Activated CD4-positive, alpha-beta T cell treated with anti-CD3 and anti-CD28 coated beads for 24 hours (primary cell): ENCODE measurements at places on chromosomes 2 and 18.

- DNase-seq, result no peak
Measured at GRCh38 chr2:120494446-120494845, 148.5 kb downstream of the INHBB start.

DNA sequence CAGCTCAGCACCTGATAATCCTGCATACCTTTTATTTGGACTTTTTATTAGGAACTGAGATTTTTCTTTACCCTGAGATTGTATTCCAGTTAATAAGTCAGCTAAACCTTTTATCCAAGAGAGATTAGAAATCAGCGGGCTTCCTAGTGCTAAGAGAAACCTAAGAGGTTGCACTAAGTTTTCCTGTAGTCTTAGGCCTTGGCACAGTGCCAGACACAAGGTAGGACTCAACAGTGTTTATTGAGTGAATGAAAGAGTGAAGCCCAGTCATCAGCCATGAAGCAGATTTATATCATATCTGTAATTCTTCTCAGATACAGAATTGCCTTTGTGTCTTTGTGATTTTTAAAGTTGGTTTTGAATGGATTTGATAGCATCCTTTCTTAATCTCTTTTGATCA, 13.6 kb downstream of the OTX1 start:
- DNase-seq, result no peak

- DNase-seq, result no peak
Measured at GRCh38 chr18:41206341-41206830, 748.6 kb upstream of the PIK3C3 start.

DNA sequence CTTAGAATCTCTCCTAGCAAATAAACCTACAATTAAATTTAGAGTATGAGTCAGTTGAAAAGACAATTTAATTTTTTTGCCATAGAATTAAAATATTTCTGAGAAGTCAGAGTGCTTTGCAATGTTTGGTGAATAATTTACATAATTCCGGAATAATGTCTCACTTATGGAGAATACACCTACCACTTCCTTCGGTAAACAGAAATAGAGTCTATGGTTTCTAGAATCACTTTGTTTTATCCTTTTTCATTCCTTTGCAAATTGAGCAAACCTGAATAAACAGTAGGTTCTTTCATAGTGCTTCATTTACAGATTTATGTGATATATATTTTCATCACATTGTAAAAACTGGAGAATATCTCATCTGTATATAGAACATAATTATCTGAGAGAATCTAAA, 211.7 kb downstream of the PMAIP1 start:
- no peak for DNase-seq

- DNase-seq, result no peak
Measured at GRCh38 chr2:96608469-96609455, 29.4 kb downstream of the KANSL3 start.

- no peak for DNase-seq
Measured at GRCh38 chr2:85524336-85524908, 14.5 kb upstream of the MAT2A start.

DNA sequence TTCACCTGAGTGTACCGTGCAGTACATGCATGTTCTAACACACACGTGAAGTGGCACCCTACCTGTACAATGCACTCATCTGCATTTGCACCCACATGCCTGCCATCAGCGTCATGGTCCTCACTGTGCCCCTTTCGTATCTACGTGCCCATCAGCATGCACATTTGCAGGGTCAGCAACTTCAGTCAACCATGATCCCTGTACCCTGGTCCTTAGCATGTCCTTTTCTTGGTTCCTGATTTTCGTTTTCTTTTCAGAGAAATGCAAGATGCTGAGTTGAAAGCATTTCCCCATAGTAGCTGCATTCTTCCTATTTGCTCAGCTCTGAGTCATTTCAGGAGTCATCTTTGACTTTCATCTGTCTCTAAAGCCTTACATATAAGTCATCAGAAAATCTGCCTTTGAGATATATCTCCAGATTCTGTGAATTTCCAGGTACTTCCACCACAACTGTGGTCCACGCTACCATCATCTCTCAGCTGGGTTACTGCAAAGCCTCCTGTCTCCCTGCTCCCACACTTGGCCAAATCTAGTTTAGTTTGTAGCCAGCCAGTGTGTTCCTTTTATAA, 14.7 kb upstream of the PUM2 start:
- no peak for DNase-seq

- DNase-seq, result no peak
Measured at GRCh38 chr18:9960258-9960904, 46.6 kb downstream of the VAPA start.

DNA sequence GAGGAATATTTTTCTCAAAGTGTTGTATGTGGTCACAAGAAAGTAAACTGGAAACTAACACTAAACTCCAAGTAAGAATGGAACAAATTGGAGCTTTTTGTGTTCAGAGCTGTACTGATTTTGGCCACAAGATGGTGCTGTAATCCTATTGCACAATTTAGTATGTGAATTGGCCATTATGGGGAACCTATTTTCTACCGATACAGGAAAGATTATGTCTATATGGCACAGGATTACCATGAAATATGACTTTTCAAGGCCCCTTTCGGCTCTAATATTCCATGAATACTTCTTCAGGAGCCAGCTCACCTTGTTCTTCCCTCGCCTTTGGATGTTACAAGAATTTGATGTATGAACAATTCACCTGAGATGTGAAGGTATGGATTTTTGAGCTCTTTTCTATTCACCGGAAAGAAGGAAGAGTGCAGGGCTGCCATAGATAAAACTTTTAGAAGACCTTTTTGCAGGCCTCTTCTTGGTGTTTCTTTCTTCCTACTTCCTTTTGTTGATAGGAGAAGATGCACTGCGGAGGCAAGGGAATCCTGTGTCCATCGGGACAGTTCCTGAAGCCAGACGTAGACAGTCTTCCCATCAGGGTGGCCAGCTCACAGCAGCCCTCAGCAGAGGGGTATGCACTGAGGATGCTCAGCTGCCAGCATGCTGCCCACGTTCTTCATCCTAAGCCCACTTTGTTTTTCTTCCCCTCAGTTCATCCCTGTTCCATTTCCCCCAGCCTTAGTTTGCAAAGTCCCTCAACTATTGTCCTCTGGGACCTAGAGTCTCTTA, 13.3 kb downstream of the MRPL44 start:
- peak; percentile 27 for DNase-seq

DNA sequence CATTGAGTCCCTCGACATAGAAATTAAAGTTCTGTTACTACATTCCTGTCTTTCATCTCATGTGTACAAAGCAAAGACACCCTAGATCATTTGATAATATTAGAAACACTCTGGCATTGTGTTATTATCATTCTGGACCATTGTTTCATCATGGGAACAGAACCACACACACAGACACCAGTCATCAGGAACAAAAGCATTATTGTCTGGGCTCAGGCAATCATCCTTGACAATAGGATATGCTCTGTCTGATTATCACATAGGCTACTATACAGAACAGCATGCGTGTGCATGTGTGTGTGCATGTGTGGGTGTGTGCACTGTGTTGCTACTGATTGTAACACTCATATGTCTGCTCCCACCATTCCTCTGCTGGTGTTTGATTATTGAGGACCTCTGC, 242.5 kb downstream of the SH3BP4 start:
- no peak for DNase-seq

GRCh38 chr2:229910147-229910831, 11.5 kb downstream of the TRIP12 start:
- DNase-seq, result no peak

DNA sequence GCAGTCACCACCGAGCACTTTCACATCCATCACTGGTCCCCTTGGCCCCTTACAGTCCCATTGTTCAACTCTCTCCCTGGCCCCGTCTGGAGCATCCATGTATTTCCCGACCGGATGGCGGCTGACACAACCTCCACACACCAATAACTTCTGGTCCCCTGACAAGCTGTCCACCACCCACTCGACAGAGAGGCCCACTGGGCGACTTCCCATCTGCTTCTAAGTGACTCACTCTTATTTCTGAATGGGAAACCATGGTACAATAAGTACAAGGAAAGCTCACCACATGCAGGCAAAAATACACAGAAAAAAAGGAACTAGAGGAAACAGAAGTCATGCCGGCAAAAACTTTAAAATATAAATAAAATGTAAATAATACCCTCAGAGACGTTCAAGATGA, 82.9 kb upstream of the RAB12 start:
- DNase-seq, result no peak

- no peak for DNase-seq
Measured at GRCh38 chr18:24138409-24138788, 463 bp upstream of the CABYR start.

GRCh38 chr2:196370381-196370780, 199.0 kb upstream of the STK17B start:
- DNase-seq, result no peak

- DNase-seq, result no peak
Measured at GRCh38 chr2:54531558-54531957, 75.4 kb downstream of the SPTBN1 start.

GRCh38 chr2:80363330-80363729, 58.8 kb upstream of the LRRTM1 start:
- DNase-seq, result no peak

- no peak for DNase-seq
Measured at GRCh38 chr18:26648509-26649192, 100.3 kb upstream of the KCTD1 start.

DNA sequence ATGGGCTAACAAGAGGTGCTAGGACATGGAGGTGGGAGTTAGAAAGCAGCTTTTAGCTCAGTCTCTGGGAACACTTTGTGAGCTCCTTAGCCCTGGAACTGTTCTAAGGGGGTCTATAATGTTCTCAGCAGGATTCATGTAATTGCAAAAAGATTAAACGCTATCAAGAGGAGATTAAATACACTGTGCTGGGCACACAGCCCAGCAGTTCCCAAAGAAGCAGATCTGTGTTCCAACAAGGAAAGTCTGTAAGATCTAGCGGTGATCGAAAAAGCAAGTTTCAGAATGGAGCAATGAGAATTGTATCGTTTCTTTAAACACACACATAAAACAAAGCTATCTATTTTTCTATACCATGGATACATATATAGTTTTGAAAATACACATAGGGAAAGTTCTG, 2.4 kb upstream of the ARID5A start:
- no peak for DNase-seq

DNA sequence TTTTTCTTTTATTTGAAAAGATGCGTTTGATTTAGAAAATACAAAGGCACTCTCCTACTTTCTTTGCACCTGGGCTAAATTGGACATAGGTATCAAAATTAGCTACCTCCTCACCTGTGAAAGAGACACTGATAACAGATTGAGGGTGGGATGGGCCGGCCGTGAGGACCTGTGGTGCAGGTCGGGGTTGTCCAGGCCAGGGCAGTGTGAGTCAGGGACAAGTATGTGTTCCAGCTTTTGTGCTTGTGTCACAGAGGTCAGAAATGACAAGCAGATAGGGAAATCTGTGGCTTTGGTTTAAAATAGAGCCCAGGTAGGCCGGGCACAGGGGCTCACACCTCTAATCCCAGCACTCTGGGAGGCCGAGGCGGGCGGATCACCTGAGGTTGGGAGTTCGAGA, 22.6 kb downstream of the MYL12B start:
- no peak for DNase-seq

- DNase-seq, result no peak
Measured at GRCh38 chr2:45559436-45559835, 51.6 kb downstream of the SRBD1 start.

DNA sequence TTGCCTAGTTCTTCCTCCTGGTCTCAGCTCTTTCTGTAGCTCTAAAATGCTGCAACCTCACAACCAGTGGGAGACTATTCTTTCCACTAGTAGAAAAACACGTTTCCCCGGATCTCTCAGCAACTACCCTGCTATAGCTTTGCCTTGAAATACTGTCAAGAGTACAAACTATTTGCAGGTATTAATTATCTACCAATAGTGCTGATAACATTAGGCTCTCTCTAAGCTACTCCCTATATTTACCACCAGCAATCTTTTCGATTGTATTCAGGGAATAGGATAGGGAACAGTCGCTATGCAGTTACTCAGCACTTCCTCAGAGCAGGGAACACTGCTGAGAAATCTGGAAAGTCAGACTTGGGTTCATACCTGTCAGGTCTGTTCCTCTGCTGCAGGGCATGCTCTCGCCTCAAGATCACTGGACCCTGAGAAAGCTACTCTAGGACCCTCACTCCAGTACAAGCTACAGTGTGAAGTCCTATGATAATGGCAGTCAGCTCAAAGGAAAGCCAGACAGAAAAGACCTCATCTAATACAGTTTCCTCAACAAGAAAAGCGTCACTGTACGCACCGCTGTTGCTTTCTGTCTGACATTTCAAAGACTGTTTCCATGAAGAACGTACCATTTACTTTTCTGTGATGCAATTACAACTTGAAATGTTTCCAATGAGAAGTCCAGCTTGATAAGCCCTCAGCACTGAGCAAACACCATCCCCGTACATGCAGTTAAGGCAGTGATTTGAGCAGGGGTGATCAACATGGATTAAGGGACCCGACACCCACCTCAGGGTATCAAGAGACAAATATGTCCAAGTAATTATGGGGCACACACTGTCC, 22.7 kb downstream of the GDF7 start:
- DNase-seq, result no peak

DNA sequence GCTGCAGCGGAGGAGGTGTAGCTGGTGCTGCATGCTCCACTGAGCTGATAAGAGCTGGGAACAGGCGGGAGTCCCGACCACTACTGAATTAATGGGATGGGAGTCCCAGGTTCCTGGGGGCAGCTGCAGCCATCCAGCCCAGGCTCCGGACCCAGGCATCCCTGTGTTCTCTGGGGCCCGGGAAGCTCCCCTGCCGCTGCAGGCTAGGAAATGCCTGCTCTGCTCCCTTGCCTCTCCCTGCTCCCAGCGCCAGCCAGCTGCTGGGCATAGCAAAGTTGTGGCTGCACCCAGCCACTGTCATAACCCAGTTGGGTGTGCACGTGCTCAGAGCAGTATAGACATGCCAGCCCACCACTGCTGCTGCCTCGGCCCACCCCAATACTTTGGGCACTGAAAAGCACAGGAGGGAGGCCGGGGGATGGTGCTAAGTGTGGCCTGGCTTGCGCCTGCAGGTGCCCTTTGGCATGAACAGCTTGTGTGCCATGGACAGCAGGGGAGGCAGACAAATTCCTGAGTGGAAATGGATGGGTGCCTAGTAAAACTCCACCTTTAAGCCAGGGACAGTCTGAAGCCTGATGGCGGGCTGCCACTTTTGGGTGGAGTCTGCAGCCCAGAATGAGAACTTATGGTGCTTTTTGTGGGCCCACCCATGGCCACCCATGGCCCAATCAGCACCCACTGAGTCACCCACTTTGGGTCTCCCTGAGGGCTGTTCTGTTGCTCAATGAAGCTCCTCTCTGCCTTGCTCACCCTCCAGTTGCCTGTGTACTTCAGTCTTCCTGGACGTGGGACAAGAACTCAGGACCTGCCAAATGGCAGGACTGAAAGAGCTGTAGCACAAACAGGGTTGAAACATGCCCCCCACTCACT, 219.3 kb upstream of the TMEFF2 start:
- no peak for DNase-seq

- no peak for DNase-seq
Measured at GRCh38 chr2:118062048-118062447, 26.2 kb upstream of the INSIG2 start.

DNA sequence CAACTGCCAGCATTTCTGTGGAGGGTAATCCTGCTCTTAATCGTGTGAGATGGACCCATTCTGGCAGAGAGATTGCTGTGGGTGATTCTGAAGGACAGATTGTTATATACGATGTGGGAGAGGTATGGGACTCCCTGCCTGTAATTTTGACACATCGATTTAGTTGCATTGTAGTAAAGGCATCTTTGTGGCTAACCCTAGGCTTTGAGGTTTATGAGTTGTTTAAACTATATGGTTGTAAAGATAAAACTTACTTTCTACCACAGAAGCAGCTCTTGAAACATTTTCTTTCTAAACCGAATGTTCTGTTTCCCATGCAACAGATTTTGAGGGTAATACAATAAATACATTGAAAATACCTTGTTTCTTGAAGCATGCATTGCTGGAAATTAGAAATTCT, 58.5 kb downstream of the DYNC1I2 start:
- DNase-seq, result no peak

GRCh38 chr2:145789636-145790035, 1269.7 kb upstream of the ZEB2 start:
- no peak for DNase-seq
